NCI-H774 (cell line): ENCODE measurements at places on chromosomes 13 and 19.

DNA sequence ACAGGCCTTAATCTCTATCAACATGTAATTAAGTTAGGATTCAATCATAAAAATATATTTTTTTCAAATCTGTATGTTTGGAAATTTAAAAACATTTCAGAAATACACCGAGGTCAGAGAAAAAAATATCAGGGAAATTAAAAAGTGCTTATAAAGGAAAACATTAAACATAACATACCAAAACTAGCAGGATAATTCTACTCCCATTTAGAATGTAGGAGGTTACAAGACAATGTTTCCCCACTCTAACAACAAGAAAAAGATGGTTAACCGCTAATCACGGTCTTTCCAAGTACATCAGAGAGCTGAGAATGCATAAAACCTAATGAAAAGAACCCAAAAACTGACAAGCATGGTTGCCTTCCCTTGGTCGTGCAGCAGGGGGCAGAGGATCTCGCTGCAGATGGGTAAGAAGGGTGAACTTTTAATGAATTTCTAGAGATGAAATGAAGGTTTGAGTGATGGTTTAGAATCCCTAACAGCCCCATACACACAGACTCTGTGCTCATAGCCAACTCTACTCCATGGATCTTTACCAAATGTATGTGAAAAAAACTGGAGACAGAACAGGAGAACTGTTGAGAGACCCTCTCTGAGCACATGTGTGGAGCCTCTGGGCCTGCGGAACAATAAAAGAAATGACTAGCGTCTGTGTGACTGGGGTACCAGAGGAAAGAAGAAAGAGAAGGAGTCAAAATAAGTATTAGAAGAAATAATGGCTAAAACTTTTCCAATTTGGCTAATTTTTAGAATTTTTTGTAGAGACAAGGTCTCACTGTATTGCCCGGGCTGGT, 51.3 kb upstream of the LSM14A start:
- no peak for DNase-seq

DNA sequence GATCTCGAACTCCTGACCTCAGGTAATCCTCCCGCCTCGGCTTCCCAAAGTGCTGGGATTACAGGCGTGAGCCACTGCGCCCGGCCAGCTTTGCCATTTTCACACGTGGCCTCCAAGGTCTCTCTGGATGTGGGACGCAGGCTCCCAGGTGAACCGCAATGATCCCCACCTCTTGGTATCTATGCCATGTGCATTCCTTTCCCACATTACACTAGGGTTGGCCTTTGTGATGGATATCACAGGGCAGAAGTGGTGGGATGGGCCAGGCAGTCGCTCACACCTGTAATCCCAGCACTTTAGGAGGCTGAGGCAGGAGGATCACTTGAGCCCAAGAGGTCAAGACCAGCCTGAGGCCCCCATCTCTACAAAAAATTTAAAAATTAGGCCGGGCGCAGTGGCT, 22.4 kb downstream of the FGF21 start:
- DNase-seq, result no peak

DNA sequence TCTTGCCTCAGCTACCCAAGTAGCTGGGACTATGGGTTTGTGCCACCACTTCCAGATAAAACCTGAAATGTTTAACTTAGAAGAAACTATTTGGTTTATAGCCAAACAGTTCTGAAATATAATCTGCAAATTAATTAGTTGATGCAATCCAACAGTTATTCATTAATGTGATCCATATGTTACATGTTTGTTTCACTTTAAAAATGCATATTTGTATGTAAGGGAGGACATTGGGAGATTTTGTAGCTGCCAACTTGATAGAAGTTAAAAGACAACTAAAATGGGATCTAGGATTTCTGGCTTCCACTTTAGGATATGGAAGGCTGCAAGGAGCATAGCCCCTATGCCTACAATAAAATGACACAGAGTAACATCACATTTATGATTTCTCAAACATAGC, 532.5 kb upstream of the SLC10A2 start:
- no peak for DNase-seq

DNA sequence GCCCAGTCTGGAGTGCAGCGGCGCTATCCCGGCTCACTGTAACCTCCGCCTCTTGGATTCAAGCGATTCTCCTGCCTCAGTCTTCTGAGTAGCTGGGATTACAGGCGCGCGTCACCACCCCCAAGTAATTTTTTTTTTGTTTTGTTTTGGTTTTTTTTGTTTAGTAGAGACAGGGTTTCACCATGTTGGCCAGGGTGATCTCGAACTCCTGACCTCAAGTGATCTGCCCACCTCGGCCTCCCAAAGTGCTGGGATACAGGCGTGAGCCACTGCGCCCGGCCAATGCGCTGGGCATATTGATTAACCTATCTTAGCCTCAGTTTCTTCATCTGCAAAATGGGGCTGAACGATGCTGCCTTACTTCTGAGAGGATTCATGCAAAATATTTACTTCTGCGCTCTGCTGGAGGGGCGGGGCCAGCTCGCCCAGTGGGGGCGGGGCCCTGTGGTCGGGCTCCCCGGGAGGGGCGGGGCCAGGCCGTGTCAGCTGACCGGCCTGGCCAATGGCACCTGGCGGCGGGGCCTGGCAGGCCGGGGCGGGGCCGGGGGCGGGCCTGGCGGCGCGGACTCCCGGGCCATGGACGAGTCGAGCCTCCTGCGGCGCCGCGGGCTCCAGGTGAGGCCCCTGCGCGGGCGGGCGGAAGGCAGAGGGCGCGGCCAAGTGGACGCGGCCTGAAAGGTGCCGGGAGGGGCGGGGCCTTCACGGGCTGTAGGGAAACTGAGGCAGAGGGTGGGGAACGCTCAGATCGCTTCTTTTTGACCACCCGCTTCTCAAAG, at the start of gene MAST3:
Gene MAST3 (plus strand): TSS at position 562 of the 776 bp plus-strand sequence. CDS start 15 bp downstream, at position 577.
- peak; percentile 85 for DNase-seq
